Mesenchymal stem cell (in vitro differentiated cells and primary cell): ENCODE measurements at places on chromosomes 5 and 9.

DNA sequence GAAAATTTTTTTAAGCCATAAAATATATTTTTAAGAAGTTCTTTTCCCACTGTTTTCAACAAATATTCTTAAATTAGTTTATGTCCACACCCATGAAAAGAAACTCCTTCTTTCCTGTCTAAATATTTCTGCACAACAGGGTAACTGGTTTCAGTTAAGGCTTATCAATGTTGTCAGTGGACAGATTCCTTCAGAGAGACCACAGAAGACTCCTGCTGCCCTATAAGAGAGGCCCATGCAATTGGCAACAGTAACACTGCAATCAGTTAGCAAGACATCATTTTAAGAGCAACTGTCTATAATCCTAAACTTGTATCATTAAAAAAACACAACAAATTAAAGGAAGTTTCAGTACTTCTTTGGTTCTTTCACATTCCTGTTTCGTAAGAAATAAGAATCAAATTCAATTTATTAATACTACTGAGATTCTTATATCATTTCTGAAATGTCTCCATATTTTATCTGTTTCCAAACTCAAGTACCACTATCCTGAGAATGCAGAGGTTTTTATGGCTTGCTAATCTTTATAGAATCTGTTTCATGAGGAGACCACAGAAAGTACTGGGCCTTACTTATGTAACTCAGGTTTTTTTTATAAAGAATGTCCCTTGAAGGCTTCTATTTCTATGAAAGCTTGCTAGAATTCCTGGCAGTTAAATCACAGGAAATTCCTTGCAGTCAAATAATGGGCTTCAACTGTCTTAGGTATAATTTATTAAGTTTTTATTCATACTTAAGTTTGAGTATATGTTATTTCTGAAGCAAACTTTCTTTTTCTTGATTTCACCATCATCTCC lies 240.2 kb downstream of the RFX3 start:
- peak; percentile 25 for DNase-seq

GRCh38 chr5:160390787-160391696 lies 8.8 kb downstream of the FAM200C start:
- DNase-seq, result peak; percentile 51

DNA sequence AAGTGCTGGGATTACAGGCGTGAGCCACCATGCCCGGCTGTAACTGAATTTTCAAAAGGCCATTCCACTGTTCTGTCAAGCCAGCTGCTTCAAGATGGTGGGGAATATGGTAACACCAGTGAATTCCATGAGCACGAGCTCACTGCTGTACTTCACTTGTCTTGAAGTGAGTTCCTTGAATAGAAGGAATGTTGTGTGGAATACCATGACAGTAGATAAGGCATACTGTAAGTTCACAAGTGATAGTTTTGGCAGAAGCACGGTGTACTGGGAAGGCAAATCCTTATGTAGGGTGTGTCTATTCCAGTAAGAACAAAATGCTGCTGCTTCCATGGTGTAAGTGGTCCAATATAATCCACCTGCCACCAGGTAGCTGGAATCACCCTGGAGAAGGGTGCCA lies 6.6 kb upstream of the PRXL2C start:
- peak; percentile 24 for DNase-seq

DNA sequence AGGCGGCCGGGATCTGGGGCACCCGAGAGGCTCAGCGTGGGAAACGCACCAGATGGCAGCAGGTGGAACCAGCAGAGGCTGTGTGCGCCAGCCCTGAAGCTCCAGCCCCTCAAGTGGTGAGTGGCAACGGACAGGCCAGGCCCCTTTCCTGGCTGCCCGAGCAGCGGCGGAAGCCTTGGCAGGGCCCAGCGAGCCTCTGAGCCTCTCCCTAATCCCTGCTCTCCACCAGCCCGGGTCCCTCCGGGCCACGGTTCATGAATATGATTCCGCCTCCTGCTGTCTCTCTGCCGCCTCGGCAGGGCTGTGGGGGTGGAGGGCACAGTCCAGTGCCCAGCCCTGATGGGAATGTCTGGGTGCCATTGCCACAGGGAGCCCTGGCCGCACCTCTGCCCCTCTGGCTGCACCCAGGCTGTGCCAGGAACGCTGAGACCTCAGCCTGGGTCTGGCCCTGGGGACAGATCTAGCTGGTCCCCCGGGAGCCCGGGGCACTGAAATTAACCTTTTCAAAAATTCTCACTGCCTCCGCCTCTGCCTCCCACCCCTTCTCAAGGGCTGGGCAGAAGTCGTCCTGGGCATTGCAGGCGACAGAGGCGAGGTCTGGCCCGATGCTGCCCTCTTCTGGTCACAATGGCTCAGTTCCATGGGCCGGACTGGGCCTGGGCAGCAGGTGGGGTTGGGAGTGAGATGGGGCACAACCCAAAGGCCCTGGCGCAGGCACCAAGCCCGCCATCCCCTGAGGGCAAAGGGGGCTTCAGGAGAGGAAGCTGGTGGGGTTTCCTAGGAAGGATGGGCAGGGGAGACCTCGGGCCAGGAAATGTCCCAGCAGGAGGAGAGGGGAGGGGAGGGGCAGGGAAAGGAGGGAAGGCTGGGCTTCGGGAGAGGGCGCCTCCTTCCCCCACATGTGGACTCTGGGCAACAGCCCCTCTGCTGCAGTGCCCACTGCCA lies 20.3 kb downstream of the CCDC187 start:
- DNase-seq, result peak; percentile 62

GRCh38 chr9:13952906-13953305 lies 361.0 kb downstream of the NFIB start:
- no peak for DNase-seq

- no peak for DNase-seq
Measured at GRCh38 chr5:67240846-67241245, 44.2 kb upstream of the CD180 start.

DNA sequence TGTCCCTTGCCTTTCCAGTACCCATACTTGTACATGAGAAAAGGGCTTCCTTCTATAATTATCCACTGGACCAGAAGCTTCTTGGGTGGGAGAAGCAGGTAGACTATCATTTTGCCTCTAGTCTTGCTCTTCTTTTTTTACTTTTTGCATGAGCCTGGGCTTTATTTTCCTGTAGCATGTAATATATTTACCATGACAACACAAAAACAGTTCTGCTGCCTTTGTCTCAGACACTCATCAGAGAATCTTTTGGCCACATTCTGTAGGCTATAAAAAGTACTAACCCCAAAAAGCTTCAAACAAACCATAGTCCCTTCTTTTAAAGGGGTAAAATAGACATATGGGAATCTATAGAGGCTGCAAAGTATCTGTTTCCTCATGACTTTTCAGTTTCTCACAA lies 339.2 kb upstream of the PIK3R1 start:
- DNase-seq, result no peak

GRCh38 chr5:158322620-158323019 lies 463.7 kb upstream of the CLINT1 start:
- no peak for DNase-seq

GRCh38 chr9:134486596-134486995 lies 155.0 kb upstream of the COL5A1 start:
- DNase-seq, result no peak

DNA sequence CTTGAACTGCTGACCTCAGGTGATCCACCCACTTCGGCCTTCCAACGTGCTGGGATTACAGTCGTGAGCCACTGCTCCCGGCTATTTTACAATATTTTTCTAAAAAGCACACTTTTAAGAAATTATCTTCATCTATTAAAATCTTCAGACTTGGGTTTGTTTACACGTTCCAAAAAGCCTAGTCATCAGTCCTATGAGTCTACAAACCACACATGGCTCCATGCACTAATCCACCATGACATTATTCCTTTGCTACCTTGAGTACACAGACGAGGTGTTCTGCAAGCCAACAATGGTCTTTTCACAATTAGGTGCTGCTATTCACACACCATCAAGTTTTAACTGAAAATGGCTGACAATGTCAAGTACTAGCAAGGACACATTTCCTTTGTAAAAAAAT lies 41.0 kb downstream of the TRPM6 start:
- DNase-seq, result peak; percentile 1

- peak; percentile 37 for DNase-seq
Measured at GRCh38 chr5:26940994-26941393, 97.4 kb downstream of the CDH9 start.
